ENCODE measurements at places on chromosomes 6 and 20.

GRCh38 chr6:150691463-150691862 is 91.8 kb downstream of the PLEKHG1 start:
- DNase-seq, result no peak

GRCh38 chr6:19833947-19834346 is 3.2 kb upstream of the ID4 start:
- no peak for DNase-seq

GRCh38 chr6:162416831-162417537 is 310.6 kb downstream of the PRKN start:
- DNase-seq, result no peak

GRCh38 chr20:5531318-5532081 is 214.7 kb upstream of the PROKR2 start:
- DNase-seq, result no peak

- DNase-seq, result no peak
These were observed 166.1 kb downstream of the CD83 start for GRCh38 chr6:14283600-14284235.

DNA sequence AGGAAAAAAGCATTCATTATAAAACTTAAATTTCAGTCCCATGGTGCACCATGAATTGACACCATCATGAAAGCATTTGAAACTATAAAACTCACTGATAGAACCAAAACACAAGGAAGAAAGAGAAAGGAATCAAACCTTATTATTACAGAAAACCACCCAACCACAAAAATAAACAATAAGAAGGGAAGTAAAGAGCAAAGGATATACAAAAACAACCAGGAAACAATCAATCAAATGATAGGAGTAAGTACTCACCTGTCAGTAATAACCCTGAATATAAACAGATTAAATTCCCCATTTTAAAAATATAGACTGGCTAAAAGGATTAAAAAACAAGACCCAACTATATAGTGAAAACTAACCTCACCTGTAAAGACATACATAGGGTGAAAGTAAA is 5.8 kb downstream of the SLPI start:
- DNase-seq, result no peak

DNA sequence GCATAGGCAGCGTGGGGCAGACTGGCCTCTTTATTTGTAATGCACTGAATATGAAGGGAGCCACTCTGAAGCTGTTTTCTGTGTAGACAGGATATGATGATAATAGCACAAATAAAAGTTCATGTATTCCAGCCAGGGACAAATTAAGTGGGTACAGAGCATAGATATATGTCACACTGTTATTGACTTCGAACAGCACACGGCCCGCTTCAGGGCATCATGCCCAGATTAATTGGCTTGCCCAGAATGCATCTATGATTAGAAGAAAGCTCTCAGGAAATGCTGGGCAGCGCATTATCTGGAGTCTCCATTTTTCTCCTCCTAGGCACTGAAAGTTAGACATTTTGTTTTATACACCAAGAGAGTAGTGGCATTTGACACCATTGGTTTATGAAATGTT is 26.3 kb upstream of the SASH1 start:
- no peak for DNase-seq

- no peak for DNase-seq
These were observed 60.2 kb downstream of the LRRC1 start for GRCh38 chr6:53854843-53855567.

DNA sequence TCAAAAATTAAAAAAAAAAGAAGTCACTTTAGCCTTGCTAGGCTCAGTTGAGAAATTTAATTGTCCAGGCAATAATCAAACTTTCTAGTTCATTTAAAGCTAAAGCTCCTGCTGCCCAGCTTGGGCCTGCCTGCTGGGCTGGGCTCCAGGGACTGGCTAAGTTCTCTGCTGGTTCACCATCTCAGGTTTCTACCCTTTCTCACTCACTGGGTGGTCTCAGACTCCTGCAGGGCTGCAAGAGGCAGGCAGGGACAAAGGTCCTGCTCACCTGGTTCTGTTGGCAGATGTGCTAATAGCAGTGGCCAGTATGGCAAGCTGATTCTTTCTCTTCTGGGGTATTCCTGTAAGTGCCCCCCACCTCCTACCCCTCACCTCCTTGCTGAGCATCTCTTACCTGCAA is 21.2 kb upstream of the RTF2 start:
- DNase-seq, result no peak

Measured in HL-60 (cell line).